ENCODE measurements at places on chromosomes 4 and X. TPM values are rescaled to one million over a fixed set of nuclear protein-coding genes. Genes with fewer than 3 reads are reported as not detected.

The DKK2 gene
- under 0.01 TPM for total RNA-seq

The GJB1 gene
- not detected for total RNA-seq

The EVC2 gene
- total RNA-seq: 11.9 TPM

The UGT2A1 gene
- total RNA-seq: not detected

The VEGFD gene
- total RNA-seq: not detected

The SERTM2 gene
- total RNA-seq: 1.3 TPM
